ENCODE measurements at places on chromosomes 7 and 10.

DNA sequence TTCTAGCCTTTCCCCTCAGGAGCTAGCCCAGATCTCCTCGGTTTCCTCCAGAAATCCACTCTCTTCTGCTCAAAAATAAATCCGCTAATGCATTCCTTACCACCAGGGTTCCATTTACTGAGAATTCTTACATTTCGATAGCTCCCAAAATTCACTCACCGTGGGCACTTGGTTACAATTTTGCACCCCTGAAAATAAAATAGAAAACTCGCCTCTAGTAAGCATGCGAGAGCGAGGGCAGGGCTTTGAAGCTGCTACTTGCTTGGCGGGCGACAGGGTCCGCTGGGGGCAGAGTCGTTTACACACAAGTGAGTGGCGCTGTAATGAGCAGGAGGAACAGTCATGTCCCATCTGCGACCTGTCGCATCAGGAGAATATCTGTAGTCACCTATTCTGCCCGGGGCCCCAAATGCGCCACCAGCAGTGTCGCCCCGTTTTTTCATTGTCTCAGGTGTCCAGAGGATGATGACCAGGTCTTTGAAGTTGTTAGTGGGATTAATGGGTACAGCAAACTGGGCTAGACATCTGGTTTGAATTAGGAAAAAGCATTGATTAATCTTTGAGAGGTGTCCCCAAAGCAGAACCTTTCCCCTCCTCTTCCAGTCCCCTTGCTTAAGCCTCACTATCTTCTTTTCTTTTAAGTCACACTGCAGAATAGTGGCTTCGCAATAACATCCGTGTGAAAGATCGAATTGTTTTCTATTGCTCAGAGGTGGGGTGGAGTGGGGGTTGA, 1.2 kb upstream of the MEOX2 start:
- DNase-seq: no peak

GRCh38 chr7:132584796-132585494, 8.7 kb upstream of the PLXNA4 start:
- DNase-seq: no peak

- no peak for DNase-seq
Observed at GRCh38 chr7:128407233-128407589, 2.6 kb downstream of the IMPDH1 start.

DNA sequence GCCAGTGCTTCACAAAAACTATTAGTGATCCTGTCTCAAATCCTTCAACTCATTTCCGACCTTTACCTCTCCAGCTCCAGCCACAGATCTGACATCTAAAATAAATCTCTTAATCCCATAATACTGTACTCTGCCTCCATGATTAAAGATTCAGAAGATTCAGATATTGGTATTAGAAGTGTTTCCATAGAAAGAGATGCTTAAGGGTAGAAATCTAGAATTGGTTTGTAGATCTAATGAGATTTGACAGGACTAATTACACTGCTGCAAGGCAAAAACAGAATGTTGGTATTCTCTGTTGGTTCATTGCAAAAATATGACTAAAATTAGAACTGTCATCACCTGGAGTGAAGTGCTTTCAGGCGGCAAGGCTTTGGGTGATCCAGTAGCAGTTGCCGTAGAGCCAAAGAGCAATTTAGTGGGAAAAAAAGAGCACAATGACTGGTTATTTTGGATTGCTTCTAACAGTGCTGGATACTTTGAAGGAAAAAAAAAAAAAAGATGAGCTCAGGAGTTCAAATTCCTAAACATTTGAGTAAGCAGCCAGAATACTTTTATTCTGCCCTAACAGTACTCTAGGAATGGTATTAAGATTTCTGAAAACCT, 940.1 kb upstream of the SORCS1 start:
- peak; percentile 0 for DNase-seq

DNA sequence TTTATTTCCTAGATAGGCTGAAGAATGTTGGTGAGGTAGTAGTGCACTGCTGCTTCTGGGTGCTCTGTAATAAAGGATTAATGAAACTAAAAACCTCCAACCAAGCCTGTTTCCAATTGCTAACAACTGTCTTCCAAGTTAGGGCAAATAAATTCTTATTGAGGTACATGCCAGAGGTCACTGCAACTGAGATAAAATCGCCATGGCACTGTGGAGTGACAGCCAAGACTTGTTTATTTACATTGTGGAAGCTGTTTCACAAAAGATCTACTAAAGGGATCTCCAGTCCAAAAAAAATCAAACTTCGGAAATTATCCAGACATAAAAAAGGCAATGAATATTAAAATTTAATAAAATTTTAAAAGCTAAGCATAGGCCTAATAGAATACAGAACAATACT, 65.2 kb downstream of the HYCC1 start:
- no peak for DNase-seq

GRCh38 chr10:133279326-133280226, 2.9 kb upstream of the ADAM8 start:
- DNase-seq: no peak
